ENCODE measurements at places on chromosomes 6 and 20. TPM values are rescaled to one million over a fixed set of nuclear protein-coding genes. Genes with fewer than 3 reads are reported as not detected.

TCF19 gene
- 15.6 TPM for total RNA-seq

PAK5 gene
- total RNA-seq: not detected

NFS1 gene
- total RNA-seq: 19.9 TPM

PTCHD4 gene
- 2.9 TPM for total RNA-seq

LY6G5C gene
- under 0.01 TPM for total RNA-seq

WFDC5 gene
- total RNA-seq: not detected

TGM3 gene
- total RNA-seq: not detected

PROCR gene
- 332 TPM for total RNA-seq

ENPP1 gene
- total RNA-seq: 3.6 TPM

RNF217 gene
- 8.8 TPM for total RNA-seq

FOXC1 gene
- 5.2 TPM for total RNA-seq

SLCO4A1 gene
- total RNA-seq: 3.6 TPM

SULF2 gene
- total RNA-seq: 20.1 TPM

MAS1 gene
- total RNA-seq: not detected

SLC35D3 gene
- total RNA-seq: under 0.01 TPM

VSTM2L gene
- total RNA-seq: not detected

SPATA2 gene
- 1.3 TPM for total RNA-seq

LCA5 gene
- total RNA-seq: 5.8 TPM

AK9 gene
- total RNA-seq: 3.2 TPM

Data from epithelial cell of umbilical artery (primary cell).